RCC 7860 (cell line): ENCODE measurements at places on chromosomes 3 and 15.

GRCh38 chr3:141094790-141095545 is 43.8 kb downstream of the SPSB4 start:
- no peak for DNase-seq

GRCh38 chr3:46442576-46443530 is 21.9 kb downstream of the LTF start:
- DNase-seq = no peak

DNA sequence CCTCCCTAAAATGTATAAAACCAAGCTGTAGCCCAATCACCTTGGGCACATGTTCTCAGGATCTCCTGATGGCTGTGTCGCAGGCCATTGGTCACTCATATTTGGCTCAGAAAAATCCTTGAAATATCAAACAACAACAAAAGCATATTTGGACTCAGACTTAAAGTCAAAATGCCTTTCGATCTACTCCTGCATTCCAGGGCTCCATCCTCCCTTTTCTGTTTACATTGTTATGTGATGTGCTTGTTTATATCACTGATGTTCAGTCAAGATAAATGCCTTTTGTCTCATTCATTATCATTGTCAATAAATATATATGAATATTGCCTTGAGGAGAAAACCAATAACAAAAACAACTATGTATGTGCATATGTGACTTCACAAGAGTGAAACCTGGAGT is 31.7 kb downstream of the HGD start:
- DNase-seq = no peak

GRCh38 chr15:58551764-58552504 is 120.1 kb downstream of the LIPC start:
- peak; percentile 45 for DNase-seq

DNA sequence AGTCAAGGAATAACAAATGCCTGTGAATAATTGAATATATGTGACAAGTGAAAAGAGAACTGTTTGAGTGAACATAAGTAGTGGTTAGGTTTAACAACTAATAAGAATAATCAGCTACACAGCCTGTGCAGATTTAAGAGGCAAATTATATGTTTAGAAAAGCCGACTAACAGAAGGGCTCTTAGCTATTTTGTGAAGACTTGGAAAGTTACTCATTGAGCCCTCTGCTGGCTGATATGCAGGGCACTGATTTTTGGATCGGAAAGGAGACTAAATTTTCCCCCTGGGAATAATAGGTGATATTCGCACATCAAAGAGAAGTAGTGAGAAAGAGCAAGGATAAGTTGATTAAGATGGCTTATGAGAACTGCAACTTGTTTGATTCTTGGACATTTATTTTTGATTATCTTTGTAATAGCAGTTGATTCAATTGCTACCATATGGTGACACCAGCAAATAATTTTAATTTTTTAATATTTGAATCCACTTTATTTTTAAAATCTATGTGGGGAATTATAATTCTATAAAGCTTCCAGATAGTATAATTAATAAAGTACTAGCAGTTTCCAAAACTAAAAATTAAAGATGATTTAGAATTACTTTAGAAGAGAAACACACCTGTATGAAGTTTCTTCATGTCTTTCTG is 156.2 kb downstream of the NLGN1 start:
- DNase-seq = peak; percentile 20

DNA sequence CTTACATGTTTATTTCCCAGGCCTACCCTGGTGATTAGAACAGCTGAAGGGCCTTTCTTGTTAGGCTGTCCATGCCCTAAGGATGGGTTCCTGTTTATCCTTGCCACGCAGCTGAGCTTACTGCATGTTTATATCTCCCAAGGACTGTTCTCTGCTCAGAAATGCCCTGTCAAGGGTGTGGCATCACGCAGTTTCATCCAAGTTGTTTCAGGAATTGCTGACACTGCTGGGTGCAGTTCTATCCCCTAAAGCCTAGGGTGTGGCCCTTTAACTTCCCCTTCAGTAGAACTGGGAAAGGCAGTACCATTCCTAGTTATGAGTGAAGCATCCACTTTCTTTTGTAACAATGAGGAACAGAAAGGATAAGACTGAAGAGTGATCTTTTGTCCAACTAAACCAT is 5.0 kb downstream of the ELL3 start:
- no peak for DNase-seq

DNA sequence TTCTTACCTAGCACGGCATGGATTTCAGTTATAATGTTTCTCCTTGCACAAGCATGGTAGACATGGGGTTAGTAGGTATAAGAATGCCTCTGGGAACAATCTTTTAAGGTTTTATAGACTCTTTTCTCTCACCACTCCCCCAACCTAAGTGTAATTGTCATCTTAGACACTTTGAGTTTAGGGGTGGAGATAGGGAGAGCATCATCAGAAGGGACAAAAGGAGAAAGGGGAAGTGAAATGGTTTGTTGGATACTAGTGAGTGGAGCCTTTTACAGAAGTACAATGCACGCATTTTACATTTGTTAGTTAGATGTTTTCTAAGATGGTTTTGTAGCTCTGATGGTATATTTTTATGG is 189.2 kb downstream of the TP63 start:
- peak; percentile 23 for DNase-seq

DNA sequence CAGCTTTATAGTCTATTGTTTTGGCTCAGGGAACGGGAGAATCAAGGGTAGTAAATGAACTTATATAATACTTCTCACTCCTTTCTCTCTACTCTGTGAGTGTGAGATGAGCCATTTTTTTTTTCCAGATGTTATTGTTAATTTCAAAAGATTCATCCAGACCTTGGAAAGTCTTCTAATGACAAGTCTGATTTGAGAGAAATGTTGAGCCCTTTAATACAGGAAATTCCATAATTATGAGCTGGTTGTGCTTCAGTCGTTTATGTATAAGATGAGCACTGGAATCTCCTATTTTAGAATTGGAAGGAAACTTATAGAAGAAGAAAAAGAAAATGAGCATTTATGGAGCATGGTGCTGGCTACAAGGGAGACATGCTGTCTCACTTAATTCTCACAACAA is 92.0 kb downstream of the FBN1 start:
- DNase-seq = no peak

DNA sequence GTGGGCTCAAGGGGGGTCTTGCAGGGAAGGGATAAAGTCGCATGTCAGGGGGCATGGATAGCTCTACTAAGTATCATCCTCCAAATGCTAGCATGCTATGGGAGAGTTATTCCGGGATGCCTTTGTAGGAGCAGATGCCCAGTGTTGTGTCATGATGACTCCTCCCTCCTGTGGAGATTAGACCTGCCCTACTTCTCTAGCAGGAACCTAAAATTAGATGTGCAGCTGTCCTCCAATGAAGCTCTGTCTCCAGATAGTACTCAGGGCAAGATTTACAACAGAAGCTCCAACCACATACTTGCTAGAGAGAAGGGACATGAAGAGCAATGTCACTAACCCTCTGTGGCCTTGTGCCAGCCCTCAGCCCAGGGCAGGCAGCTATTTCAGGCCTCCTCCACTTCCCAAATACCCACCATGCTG is 82.5 kb downstream of the AGBL1 start:
- no peak for DNase-seq

GRCh38 chr3:149965278-149965677 is 5.4 kb downstream of the PFN2 start:
- DNase-seq = no peak

DNA sequence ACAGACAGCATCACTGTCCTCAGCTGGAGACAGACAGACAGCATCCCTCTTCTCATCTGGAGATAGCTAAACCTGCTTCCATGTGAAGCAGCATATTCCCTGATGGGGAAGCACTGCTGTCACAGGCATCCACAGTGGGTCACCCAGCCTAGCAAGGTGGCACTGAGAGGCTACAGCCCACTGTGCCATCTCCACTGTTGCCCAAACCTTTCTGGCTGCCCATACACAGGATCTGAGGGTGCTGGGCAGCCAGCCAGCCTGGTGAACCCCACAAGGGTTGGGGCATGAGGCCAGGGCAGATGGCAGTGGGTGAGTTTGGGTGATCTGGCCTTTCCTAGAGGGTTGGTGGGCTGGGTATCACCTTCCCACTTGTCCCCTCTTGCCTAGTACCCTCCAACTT is 11.7 kb downstream of the CHST13 start:
- DNase-seq = no peak

GRCh38 chr15:65920121-65920520 is 50.8 kb downstream of the RAB11A start:
- DNase-seq = no peak

- DNase-seq = no peak
Observed at GRCh38 chr15:76863123-76863522, 42.0 kb downstream of the SCAPER start.

DNA sequence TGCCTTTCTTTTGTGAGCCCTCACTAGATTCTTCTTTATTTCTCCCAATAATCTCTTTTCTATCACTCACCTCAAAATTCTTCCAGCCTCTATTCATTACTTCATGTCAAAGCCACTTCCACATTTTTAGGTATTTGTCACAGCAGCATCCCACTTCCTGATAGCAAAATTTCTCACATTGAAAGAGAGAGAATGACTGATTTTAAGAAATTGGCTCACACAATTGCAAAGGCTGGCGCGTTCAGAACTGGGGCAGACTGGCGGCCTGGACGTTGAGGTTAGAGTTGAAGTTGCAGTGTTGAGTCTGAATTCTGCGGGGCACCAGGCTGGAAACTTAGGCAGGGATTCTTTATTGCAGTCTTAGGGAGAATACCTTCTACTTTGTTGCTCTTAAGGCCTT is 117.9 kb downstream of the LRRC28 start:
- DNase-seq = no peak

DNA sequence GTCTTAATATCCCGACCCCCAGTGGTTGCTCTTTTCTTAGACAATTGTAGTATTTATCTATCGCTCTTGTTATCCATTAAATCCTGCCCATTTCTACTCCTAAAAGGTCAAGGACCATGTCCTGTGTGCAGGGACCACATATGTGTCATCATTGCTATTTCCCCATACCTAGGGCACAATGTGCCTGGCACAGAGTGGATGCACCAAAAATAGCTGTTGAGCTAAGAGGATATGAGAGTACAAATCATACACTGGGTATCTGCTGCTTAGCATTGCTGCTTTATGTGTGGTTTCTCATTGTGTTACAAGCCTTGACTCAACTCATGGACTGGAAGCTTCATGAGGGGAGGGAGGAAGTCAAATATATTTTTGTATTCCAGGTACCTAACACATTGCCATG is 3.4 kb upstream of the MITF start:
- no peak for DNase-seq

DNA sequence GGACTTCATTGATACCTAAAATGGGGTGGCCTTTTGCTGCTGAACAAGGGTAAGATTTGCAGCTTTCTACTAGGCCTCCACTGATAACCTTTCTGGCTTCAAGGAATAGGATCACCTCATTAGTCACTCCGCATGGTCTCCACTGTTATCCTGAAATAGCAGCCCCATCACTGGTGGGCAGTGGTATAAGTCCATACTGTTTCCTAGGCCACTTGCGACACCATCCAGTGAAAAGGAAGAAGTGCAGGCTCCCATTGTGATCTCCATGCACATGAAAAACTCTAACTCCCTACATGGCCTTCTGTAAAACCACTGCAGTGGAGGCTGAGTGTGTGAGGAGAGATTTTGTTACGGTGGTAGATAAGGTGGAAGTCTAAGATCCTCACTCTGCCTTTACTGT is 1455.9 kb downstream of the SI start:
- DNase-seq = peak; percentile 26

- no peak for DNase-seq
Observed at GRCh38 chr3:74465715-74466410, 148.6 kb downstream of the CNTN3 start.

- DNase-seq = no peak
Observed at GRCh38 chr15:101538996-101539395, 49.5 kb upstream of the PCSK6 start.

DNA sequence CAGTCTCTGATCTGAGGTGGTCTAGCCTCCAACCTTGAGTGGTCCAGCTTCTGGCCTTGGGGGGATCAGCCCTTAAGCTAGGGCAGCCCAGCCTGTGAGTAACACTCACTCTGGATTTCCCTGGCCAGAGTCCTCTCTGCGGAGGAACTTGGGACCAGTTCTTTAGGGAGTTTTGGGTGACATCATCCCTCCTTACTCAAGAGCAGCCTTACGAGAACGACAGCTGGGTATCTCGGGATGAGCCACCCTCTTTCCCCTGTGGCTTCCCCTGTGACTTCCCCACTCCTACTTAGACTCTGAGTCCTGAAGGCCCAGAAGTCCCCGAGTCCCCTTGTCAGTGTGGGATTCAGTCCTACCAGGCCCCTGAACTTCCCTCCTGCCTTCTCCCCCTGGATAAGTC is 10.2 kb upstream of the PLXND1 start:
- DNase-seq = no peak

DNA sequence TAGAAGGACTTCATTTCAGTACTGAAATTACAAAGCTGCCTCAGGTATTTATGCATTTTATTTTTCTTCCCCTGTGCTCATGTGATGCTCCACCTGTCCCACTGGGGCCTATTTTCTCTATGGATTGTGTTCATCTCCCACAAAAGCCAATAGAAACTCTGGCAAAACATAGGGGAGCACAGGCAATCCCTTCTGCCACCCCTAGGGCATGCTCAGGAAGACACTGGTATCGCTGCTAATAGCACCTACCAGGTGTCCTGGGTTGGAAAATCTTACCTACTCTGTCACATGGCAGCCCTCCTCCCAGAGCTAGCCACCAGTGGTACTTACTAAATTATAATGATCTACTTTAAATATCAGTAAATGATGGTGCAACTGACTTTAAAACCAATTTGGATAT is 427.4 kb downstream of the FGF12 start:
- no peak for DNase-seq

DNA sequence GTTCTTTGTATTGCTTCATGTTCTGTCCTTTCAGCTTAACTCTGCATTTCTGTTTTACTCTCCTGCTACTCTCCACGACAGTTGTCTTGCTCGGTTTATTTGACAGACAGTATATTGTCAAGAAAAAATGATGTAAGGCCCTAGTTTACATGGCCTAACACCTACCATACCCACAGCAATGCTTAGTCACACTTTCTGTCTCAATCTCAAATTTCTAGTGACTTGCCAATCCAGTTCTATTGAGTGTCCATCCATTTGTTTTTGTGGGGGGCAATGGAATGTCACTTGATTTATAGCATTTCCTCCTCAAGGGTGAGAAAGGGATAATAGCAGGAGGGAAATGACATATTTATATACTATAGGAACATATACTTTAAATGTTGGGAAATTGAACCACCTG is 676.2 kb downstream of the NAALADL2 start:
- DNase-seq = no peak

GRCh38 chr3:124565551-124565950 is 164.7 kb upstream of the UMPS start:
- DNase-seq = no peak

GRCh38 chr3:183193762-183194689 is 31.5 kb upstream of the LAMP3 start:
- no peak for DNase-seq
